ENCODE measurements at places on chromosomes 7 and 10. TPM values are rescaled to one million over a fixed set of nuclear protein-coding genes. Genes with fewer than 3 reads are reported as not detected.
A peak's percentile ranks its signal among the peaks of the same experiment; 100 is the strongest.

DNA sequence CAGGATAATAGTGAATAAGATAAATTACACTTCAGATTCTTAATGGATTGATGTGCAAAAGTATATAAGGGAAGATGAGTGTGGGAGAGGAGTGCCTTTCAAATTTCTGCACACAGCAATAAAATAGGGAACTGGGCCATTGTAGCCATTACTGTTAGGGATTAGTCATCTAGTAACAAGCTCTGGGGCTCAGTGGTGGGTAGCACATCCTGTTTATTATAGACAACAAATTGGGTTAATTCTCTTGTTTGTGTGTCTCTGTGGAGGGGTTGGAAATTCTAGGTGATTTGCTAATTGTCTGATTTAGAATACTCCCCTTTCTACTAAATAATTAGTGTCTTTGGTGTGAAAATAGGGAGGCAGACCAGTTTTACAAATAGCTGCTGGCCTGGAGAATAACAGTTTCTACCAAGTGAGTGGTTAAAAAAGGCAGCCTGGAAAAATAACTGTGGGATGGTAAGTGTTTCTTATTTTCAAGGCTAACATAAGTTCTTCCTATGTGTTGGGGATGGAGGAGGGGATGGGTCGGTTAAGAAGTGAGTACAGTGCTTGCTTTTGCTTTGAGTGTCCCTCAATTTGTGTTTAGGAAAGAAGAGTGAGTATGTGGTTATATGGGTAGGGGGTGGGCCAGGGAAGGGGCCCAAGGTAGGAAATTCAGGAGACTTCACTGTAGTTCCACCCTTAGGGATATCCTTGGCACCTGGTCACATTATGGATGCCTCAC lies 43.3 kb upstream of the TMEM248 start:
- H3K36me3 ChIP-seq: no peaks in the 10 kb centered on the region
- no peak overlapping the region for H3K27ac ChIP-seq

GRCh38 chr7:123757095-123757494 lies 8.3 kb upstream of the WASL start:
- H3K27ac ChIP-seq: no peak overlapping the region
- no peaks in the 10 kb centered on the region for H3K27me3 ChIP-seq
- DNase-seq: no peak

DNA sequence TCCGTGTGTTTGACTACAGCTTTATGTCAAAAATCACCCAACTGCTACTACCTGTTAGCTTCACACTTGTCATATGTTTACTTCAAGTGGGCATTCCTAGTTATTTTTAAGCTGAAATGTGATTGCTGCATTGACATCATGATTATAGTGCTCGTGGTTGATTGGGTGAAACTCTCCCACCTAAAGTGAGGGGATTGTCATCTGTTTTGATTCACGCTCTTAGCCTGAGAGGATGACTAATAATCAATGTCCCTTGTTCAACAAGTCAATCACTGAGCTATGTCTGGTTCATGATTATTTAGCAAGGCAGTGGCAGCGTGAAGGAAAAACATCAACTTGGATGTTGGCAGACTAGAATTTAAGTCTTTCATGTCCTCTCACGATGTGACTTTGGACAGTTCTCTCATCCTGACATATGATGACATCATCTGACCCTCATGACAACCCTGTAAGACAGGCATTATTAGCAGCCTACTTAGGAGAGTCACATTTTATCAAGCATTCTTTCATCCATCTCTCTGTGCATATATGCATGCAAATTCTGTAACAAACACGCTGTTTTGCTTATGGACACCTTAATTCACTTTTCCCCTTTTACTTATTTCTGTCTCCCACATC lies 352.6 kb upstream of the ZMIZ1 start:
- no peak overlapping the region for H3K4me3 ChIP-seq
- no peak for DNase-seq
- H3K4me1 ChIP-seq: no peaks in the 10 kb centered on the region
- H3K27me3 ChIP-seq: no peaks in the 10 kb centered on the region
- H3K27ac ChIP-seq: no peak overlapping the region
- no peaks in the 10 kb centered on the region for H3K36me3 ChIP-seq

GRCh38 chr7:90155206-90155605 lies 937 bp downstream of the STEAP1 start:
- no peak for DNase-seq
- no peak overlapping the region for H3K4me3 ChIP-seq
- H3K27me3 ChIP-seq: no peaks in the 10 kb centered on the region
- no peak overlapping the region for H3K27ac ChIP-seq
- no peaks in the 10 kb centered on the region for H3K36me3 ChIP-seq

DNA sequence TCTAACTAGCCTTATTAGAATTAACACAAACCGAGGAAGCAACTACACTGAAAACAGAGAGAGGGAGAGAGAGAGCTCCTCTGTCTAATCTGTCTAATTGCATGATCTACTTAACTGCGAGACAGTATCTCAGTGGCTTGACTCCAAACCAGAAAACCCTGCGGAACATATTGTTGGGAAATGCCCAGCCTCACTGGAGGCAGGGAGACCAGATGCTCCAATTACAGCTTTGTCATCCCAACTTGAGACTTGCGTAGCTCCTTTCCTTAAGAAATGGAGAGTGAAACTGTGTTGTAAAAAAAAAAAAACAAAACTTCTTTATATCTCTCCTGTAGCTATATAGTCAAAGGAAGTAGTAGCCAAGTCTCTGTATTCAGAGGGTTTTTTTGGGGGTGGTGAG lies 52.0 kb upstream of the ZNRF2 start:
- no peak overlapping the region for H3K27ac ChIP-seq
- no peaks in the 10 kb centered on the region for H3K36me3 ChIP-seq

DNA sequence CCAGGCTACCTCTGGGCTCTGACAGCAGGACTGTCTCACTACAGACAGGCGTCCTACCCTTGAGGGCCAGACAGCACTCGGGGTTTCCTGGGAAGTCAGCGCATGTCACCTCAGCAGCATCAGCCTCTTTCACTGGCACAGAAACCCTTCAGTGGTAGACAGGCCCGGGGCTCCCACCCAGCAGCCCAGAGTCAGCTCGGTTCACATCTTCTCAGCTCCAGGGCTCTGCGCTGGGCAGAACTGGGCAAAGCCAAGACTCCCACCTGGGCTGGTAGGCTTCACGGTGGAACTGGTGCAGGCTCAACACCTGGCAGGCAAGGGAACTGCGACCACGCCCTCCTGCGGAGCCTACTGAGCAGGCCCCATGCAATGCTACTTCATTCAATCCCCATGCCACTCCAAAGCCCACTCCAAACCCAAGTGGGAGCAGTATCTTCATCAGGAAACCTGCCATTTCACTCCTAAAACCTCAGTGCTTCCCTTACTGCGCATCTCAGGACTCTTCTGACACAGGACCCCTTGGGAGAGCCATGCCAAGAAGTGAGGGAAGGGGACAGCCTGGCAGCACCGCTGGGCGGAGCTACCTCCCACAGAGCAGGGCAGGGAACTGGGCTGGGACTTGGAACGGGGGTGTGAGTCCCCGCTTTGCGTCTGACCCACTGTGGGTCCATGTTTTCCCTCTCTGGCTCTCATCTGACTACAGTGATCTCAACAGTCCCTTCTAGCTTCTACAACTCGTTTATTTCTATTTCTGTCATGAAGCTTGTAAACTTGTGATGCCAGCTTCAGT lies 60.4 kb downstream of the SCRN1 start:
- H3K36me3 ChIP-seq: no peaks in the 10 kb centered on the region
- no peak overlapping the region for H3K4me3 ChIP-seq
- H3K27ac ChIP-seq: no peak overlapping the region
- H3K4me1 ChIP-seq: no peaks in the 10 kb centered on the region

- H3K27me3 ChIP-seq: no peaks in the 10 kb centered on the region
- H3K36me3 ChIP-seq: no peaks in the 10 kb centered on the region
- no peak overlapping the region for H3K27ac ChIP-seq
- no peak for DNase-seq
- H3K4me1 ChIP-seq: no peaks in the 10 kb centered on the region
- no peak overlapping the region for H3K4me3 ChIP-seq
Measured at GRCh38 chr10:6361869-6362268, 159.1 kb downstream of the PFKFB3 start.

- H3K36me3 ChIP-seq: no peaks in the 10 kb centered on the region
- H3K4me1 ChIP-seq: no peaks in the 10 kb centered on the region
- H3K4me3 ChIP-seq: no peak overlapping the region
- H3K27me3 ChIP-seq: no peaks in the 10 kb centered on the region
- DNase-seq: no peak
- H3K27ac ChIP-seq: no peak overlapping the region
Measured at GRCh38 chr7:117021986-117022385, 68.7 kb downstream of the ST7 start.

DNA sequence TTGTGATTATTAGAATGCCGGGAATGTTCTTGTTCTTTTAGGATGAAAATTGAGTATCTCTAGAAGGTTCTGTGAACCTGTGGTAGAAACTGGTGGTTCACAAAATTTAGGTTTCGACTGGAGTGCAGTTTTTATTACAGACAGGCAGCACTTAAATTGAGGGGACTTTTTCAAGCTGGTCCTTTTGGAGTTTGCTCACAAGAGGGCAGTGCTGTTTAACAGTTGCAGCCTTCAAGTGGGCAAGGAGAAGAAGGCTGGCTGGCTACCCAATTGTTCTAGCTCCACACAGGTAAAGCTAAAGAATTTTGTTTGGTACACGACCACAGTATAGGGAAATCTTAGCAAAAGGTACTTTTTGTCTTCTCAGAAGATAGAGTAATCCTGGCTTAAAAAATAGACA lies 233.6 kb downstream of the SNX13 start:
- no peaks in the 10 kb centered on the region for H3K4me1 ChIP-seq
- H3K27me3 ChIP-seq: no peaks in the 10 kb centered on the region
- no peaks in the 10 kb centered on the region for H3K36me3 ChIP-seq
- peak; percentile 54 for DNase-seq

DNA sequence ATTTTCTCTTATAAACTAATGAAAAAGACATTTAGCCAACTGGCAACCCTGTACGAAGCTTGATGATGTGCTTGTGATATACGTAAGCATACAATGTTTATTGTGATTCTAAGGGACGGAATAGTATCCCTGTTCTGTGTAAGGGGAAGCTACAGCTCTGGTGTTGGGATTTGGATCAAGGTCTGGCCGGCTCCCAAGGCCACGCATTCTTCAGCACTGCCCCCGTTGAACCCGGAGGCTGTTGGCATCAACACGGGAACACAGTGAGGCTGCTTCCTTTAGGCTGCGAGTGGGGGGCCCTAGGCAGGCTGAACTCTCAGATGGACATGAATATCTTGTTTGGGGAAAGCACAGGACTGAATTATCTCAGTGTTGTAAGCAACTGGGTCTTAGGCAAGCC lies 180.6 kb downstream of the CAMK1D start:
- no peaks in the 10 kb centered on the region for H3K36me3 ChIP-seq
- H3K27me3 ChIP-seq: no peaks in the 10 kb centered on the region
- no peaks in the 10 kb centered on the region for H3K4me1 ChIP-seq
- no peak overlapping the region for H3K4me3 ChIP-seq

DNA sequence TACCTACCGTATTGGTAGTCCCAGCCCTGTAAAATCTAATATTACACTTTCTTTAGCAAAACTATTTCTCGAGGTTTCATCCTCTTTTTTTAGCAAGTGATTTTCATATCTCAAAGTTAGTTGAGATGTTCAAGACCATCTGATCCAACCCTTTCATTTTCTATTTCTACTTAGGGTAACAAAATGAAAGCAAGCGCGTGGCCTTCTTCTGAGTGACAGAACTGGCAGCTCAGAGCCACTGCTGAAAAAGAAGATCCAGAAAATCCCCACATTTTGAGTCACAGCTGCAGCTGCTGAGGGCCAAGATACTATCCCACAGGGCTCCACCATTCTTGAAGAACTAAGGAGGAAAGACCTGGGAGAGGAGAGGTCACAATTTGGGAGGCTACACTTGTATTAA lies 24.8 kb upstream of the ZNF800 start:
- H3K4me3 ChIP-seq: no peak overlapping the region
- no peak overlapping the region for H3K27ac ChIP-seq
- no peaks in the 10 kb centered on the region for H3K36me3 ChIP-seq
- DNase-seq: no peak
- H3K4me1 ChIP-seq: no peaks in the 10 kb centered on the region

- H3K4me3 ChIP-seq: no peak overlapping the region
- no peaks in the 10 kb centered on the region for H3K4me1 ChIP-seq
- no peaks in the 10 kb centered on the region for H3K27me3 ChIP-seq
- DNase-seq: no peak
- H3K27ac ChIP-seq: no peak overlapping the region
Measured at GRCh38 chr7:143910473-143911248, 8.7 kb upstream of the TCAF1 start.

DNA sequence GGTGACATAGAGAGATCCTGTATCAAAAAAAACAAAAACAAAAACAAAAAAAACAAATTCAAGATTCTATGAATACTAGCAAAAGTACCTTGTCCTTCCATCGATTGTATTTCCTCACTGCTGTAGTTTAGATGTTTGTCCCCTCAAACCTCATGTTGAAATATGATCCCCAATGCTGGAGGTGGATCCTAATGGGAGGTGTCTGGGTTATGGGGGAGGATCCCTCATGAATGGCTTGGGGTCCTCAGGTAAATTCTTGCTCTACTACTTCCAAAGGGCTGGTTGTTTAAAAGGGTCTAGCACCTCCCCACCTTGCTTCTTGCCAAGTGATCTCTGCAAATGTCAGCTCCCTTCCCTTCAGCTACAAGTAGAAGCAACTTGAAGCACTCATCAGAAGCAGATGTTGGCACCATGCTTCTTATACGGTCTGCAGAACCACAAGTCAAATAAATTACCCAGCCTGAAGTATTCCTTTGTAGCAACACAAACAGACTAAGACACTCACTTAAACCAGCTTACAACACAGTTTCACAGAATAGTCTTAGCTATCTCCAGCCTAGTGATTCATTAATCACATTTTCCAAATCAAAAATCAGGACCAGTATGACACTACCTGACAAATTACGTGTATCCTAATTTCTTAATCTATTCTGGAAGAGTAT lies 20.7 kb downstream of the ABI1 start:
- no peaks in the 10 kb centered on the region for H3K4me1 ChIP-seq
- DNase-seq: no peak
- no peak overlapping the region for H3K27ac ChIP-seq
- no peaks in the 10 kb centered on the region for H3K27me3 ChIP-seq
- no peak overlapping the region for H3K4me3 ChIP-seq

- no peaks in the 10 kb centered on the region for H3K36me3 ChIP-seq
- no peak for DNase-seq
- H3K27ac ChIP-seq: no peak overlapping the region
- no peaks in the 10 kb centered on the region for H3K27me3 ChIP-seq
- H3K4me3 ChIP-seq: no peak overlapping the region
Measured at GRCh38 chr7:1511444-1512422, 7.5 kb upstream of the INTS1 start.

- no peaks in the 10 kb centered on the region for H3K36me3 ChIP-seq
- no peaks in the 10 kb centered on the region for H3K4me1 ChIP-seq
- no peak overlapping the region for H3K27ac ChIP-seq
- peaks cover 10% of the 10 kb centered on the region for H3K27me3 ChIP-seq
- H3K4me3 ChIP-seq: no peak overlapping the region
Measured at GRCh38 chr10:120115959-120116358, 223.4 kb downstream of the SEC23IP start.

GRCh38 chr7:105156731-105157130 lies 142.7 kb downstream of the KMT2E start:
- H3K27ac ChIP-seq: no peak overlapping the region
- no peaks in the 10 kb centered on the region for H3K27me3 ChIP-seq
- no peaks in the 10 kb centered on the region for H3K36me3 ChIP-seq
- H3K4me1 ChIP-seq: no peaks in the 10 kb centered on the region
- no peak overlapping the region for H3K4me3 ChIP-seq

- no peaks in the 10 kb centered on the region for H3K36me3 ChIP-seq
- H3K4me3 ChIP-seq: no peak overlapping the region
- DNase-seq: no peak
- H3K27me3 ChIP-seq: no peaks in the 10 kb centered on the region
- H3K4me1 ChIP-seq: no peaks in the 10 kb centered on the region
- no peak overlapping the region for H3K27ac ChIP-seq
Measured at GRCh38 chr10:132739225-132739613, 46.7 kb downstream of the NKX6-2 start.

The OIT3 gene
- polyA plus RNA-seq: 0.22 TPM

The ACBD7 gene
- polyA plus RNA-seq: 0.18 TPM

The C7orf33 gene
- not detected for polyA plus RNA-seq

The HOXA2 gene
- polyA plus RNA-seq: 2.8 TPM

All from adrenal gland (tissue), 19 donors.